ENCODE measurements at places on chromosomes 4 and X.

DNA sequence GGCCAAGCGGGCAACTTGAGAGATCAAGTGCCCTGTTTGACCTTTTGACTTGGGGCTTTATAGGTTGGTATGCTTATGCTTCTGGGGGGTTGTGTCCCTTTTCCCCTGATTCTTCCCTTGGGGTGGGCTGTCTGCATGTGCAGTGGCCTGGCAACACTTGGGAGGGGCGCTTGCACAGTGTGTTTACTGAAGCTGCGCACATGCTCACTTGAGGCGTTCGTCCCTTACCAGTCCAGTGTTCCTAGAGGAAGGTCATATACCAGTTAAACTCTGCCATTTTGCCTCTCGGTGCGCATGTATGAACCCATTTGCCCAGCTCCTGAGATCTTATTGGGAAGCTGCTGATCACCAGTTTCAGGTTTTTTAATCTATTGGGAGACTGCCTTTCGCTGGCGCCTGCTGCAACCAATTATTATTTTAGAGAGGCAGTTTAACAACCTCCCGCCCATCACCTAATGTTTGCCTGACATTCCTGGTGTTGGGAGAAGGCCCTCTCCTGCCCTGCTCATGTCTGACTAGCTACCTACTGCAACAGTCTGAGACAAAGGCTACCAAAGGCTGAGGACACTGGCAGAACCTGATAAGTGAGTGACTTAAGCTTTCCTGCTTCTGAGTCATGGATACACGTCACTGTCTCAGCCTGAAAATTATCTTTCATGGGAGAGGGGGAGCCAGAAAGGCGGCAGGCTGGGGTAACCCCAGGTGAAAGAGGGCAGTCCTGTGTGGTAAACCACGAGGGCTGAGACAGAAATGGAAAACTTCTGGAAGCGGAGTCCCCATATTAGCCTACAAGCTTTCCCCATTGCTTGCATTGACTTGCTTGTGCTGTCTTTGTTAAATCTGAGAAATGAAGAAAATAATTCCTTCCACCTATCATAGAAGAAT lies 97.6 kb downstream of the CPE start:
- DNase-seq: no peak

DNA sequence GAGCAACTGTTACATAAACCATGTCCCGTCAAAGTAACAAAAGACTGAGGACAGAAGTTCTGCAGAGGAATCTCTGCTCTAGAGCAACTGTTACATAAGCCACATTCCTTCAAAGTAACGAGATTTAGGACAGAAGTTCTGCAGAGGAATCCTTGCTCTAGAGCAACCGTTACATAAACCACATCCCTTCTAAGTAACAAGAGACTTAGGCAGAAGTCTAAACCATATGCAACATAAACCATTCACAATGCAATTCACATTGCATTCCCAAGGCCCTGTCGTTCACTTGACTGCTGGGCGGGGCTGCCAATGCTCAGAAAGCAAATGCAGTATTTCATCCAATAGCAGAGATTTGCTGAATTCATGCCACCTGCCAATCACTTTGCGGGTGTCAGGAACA lies 124.4 kb upstream of the PUDP start:
- no peak for DNase-seq

DNA sequence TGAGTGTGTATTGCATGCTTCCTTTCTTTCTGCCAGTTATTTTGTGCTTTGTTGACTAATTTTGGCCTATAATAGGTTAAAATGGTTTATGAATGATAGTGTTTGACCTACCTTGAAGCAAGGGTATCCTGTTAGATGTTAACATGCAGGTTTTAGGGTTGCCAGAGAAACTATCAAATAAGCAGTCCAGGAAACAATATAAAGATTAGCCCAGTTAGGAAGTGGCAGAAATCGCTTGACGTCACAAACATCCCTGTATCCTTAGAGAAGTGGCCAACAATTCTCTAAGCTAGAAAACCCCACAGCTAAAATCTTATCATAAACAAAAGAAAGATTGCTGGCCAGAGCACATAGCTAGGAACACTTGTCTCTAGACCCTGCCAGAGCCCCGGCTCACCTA lies 3.8 kb downstream of the NAP1L5 start:
- no peak for DNase-seq

GRCh38 chr4:100754751-100755150 lies 236.9 kb upstream of the EMCN start:
- DNase-seq: no peak

- DNase-seq: peak; percentile 51
These were observed 73.6 kb downstream of the TMEM156 start for GRCh38 chr4:38958453-38959190.

DNA sequence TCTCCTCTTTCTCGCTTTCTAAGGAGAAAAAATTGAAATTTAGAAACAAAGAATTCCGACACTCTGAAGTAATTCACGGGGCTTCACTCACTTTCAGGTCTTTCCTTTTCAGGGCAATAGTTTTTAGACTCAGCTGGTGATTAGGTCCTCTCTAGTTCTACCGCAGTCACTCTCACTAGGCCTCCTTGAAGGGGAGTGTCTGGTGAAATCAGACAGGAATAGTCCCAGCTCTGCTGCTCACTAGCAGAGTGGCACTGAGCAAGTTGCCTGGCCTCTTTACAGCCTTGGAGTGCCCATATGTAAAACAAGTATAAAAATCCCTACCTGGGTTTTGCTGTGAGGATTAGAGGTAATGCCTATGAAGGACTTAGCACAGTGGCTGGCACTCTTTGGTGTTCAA lies 64.1 kb downstream of the NEUROG2 start:
- no peak for DNase-seq

- DNase-seq: no peak
These were observed 70.5 kb downstream of the RPS3A start for GRCh38 chr4:151169900-151170299.

Measured in T-helper 2 cell (primary cell).